ENCODE measurements at places on chromosomes 7 and 10.

- no peak for DNase-seq
These were observed 21.5 kb upstream of the TMEM213 start for GRCh38 chr7:138776166-138776833.

DNA sequence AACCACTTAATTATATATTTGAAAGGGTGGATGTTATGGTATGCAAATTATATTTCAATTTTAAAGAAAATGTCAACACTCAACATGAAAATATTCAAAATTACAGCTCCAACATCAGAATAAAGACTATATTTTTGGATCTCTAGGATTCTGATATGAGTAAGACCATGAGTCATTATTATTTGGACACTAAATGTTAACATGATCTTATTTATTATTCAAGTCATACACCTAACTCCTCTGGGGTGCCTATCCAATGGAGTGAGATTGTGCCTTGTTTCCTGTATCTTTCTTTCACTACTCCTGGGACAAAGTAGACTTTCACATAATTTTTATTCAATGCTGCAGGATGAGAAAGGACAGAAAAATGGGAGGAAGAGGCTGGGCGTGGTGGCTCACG lies 135.2 kb upstream of the PRSS1 start:
- no peak for DNase-seq

DNA sequence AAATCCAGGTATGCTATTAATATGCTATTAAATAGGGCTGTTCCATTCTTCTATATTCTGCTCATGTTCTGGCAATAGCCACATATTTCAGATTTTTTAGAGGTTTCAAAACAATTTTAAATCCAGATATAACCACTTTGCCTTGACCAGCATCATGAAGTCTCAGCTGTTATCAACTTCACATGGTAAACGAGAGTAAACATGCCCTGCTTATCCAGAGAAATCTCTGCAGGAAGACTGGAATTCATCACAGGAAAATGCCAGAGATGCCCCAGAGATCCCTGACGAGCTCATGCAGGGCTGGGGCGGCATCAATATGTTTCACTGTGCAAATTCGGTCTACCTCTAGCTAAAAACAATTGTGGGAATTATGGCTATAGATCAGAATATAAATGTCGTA lies 126.5 kb downstream of the FANK1 start:
- no peak for DNase-seq

- DNase-seq = no peak
These were observed 10.2 kb downstream of the CYP26A1 start for GRCh38 chr10:93083743-93084539.

DNA sequence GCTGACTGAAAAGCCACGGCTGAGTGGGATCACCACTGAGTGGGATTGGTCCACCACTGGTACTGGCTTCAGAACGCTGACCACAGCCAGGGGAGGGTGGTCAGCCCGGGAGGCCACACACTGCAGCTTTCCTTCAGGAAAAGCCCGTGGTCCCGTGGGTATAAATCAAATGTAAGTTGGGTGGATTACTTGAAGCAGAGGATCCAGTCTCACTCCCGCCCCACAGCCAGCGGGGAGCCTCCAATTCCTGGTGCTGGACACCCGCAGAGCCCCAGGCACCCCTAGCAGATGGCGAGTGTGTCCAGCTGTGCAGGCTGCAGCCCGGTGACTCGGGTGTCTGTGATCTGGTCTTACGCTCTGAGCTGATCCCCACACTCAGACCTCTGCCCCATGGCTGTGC lies 231.1 kb upstream of the ZNF32 start:
- no peak for DNase-seq

DNA sequence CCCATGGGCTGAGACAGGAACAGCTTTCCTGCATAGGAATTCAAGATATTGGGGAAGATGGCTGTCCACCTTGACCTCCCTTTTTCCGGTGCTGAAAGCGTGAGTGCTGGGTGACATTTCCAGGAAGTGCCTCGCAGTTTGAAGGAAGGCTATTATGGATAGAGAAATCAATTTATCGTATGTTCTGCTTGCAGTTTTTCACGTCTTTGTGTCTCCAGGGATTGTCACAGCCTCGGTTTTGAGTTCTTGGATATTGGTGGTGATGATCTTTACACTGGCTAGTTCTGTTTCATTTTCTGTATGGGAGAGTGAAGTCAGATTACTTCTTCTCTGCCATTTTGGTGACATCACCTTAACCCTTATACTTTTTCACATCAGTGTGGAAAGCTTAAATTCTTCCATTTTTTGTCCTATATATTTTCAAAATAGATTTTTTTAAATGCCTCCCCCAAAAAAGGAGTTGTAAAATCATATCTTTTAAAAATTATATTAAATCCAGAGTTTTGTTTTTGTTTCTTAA lies 102.5 kb upstream of the APBB1IP start:
- DNase-seq = no peak

GRCh38 chr10:133422223-133422806 lies 2.1 kb downstream of the SPRN start:
- no peak for DNase-seq

GRCh38 chr10:43074409-43074808 lies 2.5 kb upstream of the RET start:
- no peak for DNase-seq

GRCh38 chr10:86035791-86036543 lies 330.6 kb downstream of the GRID1 start:
- no peak for DNase-seq
